ENCODE measurements at places on chromosomes 4 and X.

- no peak overlapping the region for H3K4me3 ChIP-seq
- peaks cover 50% of the 10 kb centered on the region for H3K27me3 ChIP-seq
- no peak for DNase-seq
- no peaks in the 10 kb centered on the region for H3K36me3 ChIP-seq
- peaks cover 3% of the 10 kb centered on the region for H3K4me1 ChIP-seq
- no peak overlapping the region for H3K27ac ChIP-seq
Observed at GRCh38 chr4:80010316-80010715, 62.7 kb downstream of the ANTXR2 start.

DNA sequence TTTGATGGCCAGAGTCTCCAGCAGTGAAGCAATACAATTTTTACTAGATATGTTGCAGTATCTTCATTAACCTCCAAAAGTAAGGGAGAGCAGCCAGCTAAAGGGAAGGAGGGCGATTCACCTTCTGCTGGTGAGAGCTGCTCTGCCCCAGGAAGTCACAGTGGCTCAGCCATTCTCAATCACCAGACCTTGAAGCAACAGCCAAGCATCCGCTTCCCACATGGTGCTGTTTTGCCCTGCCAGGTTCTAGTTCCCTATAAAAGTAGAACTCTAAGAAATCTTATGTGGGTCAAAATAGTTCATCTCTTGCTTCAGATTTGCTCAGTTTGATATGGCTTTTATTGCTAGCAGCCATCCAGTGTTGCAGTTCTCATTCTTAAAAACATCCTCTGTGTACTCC lies 166.8 kb downstream of the STIM2 start:
- no peaks in the 10 kb centered on the region for H3K36me3 ChIP-seq
- no peaks in the 10 kb centered on the region for H3K4me1 ChIP-seq
- H3K27ac ChIP-seq, result no peak overlapping the region

DNA sequence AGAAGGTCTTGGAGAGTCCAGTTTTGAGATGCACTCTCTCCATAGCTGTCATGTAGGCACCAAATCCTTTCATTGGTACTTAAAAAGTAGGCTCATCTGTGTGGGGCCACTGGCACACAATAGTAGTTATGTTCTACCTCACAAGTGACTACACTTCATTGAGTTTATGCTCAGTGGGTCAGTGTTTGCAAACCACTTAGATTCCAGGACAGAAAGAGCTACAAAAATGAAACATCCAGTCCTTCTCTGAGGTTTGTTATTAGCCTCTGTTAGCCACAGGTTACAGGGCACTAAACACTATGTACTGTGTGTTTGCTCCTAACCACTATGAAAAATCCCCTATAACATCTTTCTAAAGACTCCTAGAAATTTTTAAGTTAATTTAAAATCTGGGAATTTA lies 13.8 kb downstream of the RAB28 start:
- H3K4me1 ChIP-seq, result no peaks in the 10 kb centered on the region
- H3K27ac ChIP-seq, result no peak overlapping the region
- H3K4me3 ChIP-seq, result no peak overlapping the region
- no peak for DNase-seq

DNA sequence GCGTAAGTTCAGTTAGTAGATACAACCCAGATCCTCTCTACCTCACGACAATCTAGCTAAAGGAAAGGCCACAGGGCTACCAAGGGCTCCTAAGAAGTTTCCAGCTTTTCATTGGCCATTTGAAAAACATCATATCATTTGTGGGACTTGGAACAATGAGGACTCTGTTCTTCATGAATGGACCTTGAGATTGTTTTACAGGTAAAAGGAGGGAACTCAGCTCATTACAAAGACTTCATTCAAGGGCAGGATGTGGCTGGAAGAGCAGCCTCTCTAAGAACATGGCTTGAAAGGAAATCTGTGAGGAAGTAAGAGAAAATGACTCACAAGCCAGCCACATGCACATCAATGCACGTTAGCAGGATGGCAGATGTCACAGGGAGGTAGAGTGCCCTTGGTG lies 105.9 kb upstream of the SLC7A11 start:
- no peak for DNase-seq
- H3K36me3 ChIP-seq, result no peaks in the 10 kb centered on the region
- H3K4me3 ChIP-seq, result no peak overlapping the region
- peaks cover 3% of the 10 kb centered on the region for H3K27me3 ChIP-seq
- peaks cover 12% of the 10 kb centered on the region for H3K4me1 ChIP-seq

GRCh38 chr4:122434285-122434684 lies 22.2 kb downstream of the IL2 start:
- H3K4me3 ChIP-seq, result no peak overlapping the region
- DNase-seq, result no peak
- no peak overlapping the region for H3K27ac ChIP-seq
- no peaks in the 10 kb centered on the region for H3K36me3 ChIP-seq
- no peaks in the 10 kb centered on the region for H3K27me3 ChIP-seq

DNA sequence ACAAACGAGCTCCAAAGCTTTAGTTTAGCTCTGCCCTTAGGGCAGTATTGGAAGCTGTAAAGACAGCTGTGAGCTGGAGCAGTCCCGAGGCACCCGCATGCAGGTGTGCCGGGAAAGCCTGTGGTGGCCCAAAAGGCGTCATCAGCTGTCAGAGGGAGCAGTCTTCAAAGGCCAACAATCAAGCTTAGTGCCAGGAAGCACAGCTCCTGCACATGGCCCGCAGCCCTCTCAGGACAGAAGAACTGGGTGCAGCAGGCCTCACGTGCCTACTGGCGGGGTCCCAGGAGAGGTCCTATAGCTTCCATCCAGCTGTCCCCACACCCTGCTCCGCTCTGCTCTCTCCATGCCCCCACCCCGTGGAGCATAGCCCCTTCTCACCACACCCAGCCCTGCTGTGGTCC lies 92.2 kb upstream of the TRIM2 start:
- no peaks in the 10 kb centered on the region for H3K27me3 ChIP-seq
- no peak overlapping the region for H3K27ac ChIP-seq
- H3K4me3 ChIP-seq, result no peak overlapping the region
- no peaks in the 10 kb centered on the region for H3K36me3 ChIP-seq
- no peaks in the 10 kb centered on the region for H3K4me1 ChIP-seq

- no peaks in the 10 kb centered on the region for H3K36me3 ChIP-seq
- H3K4me3 ChIP-seq, result no peak overlapping the region
- H3K27me3 ChIP-seq, result peaks cover 4% of the 10 kb centered on the region
- H3K4me1 ChIP-seq, result no peaks in the 10 kb centered on the region
- H3K27ac ChIP-seq, result no peak overlapping the region
Observed at GRCh38 chr4:105119356-105119755, 27.3 kb upstream of the TET2 start.

DNA sequence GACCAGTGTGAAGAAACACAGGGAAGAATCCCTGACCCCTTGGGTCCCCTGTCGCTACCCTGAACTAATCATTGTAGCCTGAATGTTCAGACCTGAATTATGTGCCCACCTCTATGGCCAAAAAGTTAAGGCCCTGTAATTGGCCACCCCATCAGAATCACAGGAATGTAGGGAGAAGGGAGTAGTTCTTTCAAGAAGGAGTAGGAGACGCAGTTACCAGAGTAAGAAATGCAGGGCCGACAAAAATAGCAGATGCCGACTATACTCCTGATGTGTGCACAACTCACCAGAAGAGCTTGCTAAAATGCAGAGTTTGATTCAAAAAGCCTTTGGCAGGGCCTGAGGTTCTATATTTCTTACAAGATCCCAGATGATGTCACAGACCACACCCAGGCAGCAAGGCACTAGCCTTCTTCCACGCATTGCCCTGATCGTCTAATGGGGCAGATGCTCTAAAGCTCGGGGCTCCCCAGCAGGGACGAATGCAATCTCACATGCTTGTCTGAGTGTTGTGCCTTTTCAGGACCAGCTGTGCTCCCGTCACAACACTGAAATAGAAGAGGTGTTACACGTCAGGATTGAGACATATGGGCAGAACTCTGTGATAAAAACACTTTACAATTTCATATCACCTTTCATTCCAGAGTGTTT lies 161.0 kb upstream of the FAM241A start:
- no peak overlapping the region for H3K4me3 ChIP-seq
- no peak overlapping the region for H3K27ac ChIP-seq
- H3K36me3 ChIP-seq, result no peaks in the 10 kb centered on the region
- H3K27me3 ChIP-seq, result no peaks in the 10 kb centered on the region
- peak; percentile 49 for DNase-seq

GRCh38 chr4:108166441-108167315 lies 2.1 kb downstream of the LEF1 start:
- H3K27me3 ChIP-seq, result peaks cover 97% of the 10 kb centered on the region
- peaks cover 8% of the 10 kb centered on the region for H3K4me1 ChIP-seq
- peak; percentile 90 for DNase-seq

GRCh38 chrX:135625995-135626394 lies 87.4 kb upstream of the CT45A1 start:
- no peaks in the 10 kb centered on the region for H3K27me3 ChIP-seq
- DNase-seq, result peak; percentile 41
- no peak overlapping the region for H3K4me3 ChIP-seq
- no peaks in the 10 kb centered on the region for H3K4me1 ChIP-seq
- no peak overlapping the region for H3K27ac ChIP-seq
- H3K36me3 ChIP-seq, result no peaks in the 10 kb centered on the region

- H3K27me3 ChIP-seq, result no peaks in the 10 kb centered on the region
- no peak overlapping the region for H3K27ac ChIP-seq
- DNase-seq, result no peak
- peaks cover 7% of the 10 kb centered on the region for H3K4me1 ChIP-seq
Observed at GRCh38 chr4:94856030-94856429, 98.3 kb downstream of the BMPR1B start.

GRCh38 chrX:154834562-154834961 lies at the start of gene SMIM9:
Gene SMIM9 (minus strand): TSS chrX:154834662. CDS start chrX:154830856, 3,806 bp downstream.
- no peak within 1 kb of the TSS for H3K27ac ChIP-seq
- no peak for DNase-seq
- no peaks in the 10 kb centered on the region for H3K4me1 ChIP-seq
- no peaks in the 10 kb centered on the region for H3K27me3 ChIP-seq

GRCh38 chrX:106980952-106981626 lies 18.9 kb downstream of the MORC4 start:
- no peaks in the 10 kb centered on the region for H3K36me3 ChIP-seq
- no peaks in the 10 kb centered on the region for H3K27me3 ChIP-seq
- no peak for DNase-seq
- H3K27ac ChIP-seq, result no peak overlapping the region
- no peak overlapping the region for H3K4me3 ChIP-seq

DNA sequence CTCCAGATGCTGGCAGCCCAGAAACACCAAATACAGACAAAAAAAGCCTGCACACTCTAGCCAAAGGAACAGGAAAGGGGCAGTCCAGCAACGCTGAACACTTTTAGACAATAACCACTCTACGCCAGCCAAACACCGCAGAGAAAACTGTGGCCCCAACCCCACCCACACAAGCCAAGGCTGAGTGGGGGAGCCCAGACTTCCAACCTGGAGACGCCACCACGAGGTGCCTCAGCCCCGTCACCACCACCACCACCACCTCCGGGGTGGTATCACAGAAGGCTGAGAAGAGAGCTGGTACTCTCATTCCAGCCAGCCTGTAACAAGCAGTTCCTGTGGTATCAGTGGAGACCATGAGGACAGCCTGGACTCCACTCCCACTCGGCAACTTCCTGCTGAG lies 22.8 kb downstream of the MEPE start:
- no peak overlapping the region for H3K27ac ChIP-seq
- peaks cover 2% of the 10 kb centered on the region for H3K4me1 ChIP-seq
- DNase-seq, result no peak
- no peaks in the 10 kb centered on the region for H3K36me3 ChIP-seq
- no peak overlapping the region for H3K4me3 ChIP-seq

- no peaks in the 10 kb centered on the region for H3K27me3 ChIP-seq
- H3K27ac ChIP-seq, result no peak overlapping the region
- no peak for DNase-seq
- no peak overlapping the region for H3K4me3 ChIP-seq
- no peaks in the 10 kb centered on the region for H3K36me3 ChIP-seq
- peaks cover 6% of the 10 kb centered on the region for H3K4me1 ChIP-seq
Observed at GRCh38 chr4:174141876-174142275, 141.6 kb downstream of the FBXO8 start.

GRCh38 chr4:61984260-61984909 lies 784.3 kb downstream of the ADGRL3 start:
- no peaks in the 10 kb centered on the region for H3K27me3 ChIP-seq
- H3K36me3 ChIP-seq, result no peaks in the 10 kb centered on the region
- no peaks in the 10 kb centered on the region for H3K4me1 ChIP-seq
- H3K4me3 ChIP-seq, result no peak overlapping the region
- H3K27ac ChIP-seq, result no peak overlapping the region
- DNase-seq, result peak; percentile 53

DNA sequence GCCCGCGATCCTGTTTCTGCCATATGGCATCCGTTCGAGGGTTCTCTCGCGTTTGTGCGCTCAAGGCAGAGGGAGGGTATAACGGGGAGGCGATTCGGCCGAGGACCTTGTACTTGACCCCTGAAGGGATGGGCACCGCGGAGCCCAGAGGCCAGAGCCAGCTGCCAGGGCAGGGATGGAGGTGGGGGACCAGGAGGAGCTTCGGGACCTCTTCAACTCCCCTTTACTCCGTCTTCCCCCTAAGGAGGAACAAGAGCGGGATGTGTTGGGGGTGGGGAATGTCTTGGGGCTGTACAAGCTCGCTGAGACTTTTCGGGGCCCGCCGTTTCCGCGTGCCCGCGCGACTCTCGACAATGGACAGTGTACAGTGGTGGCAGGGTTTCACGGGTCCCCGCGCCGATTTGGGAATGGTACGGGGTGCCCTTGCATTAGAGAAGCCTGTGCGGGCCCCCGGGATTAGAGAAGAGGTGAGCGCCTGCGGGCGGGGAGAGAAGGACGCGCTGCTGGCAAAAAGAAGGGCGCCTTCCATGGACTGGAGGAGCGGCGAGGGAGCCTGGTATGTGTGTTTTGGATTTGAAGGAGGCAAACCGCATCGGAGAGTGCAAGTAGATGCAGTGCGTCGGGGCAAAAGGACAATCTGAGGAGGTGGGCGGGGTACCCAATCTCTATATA lies 760 bp downstream of the UGT8 start:
- DNase-seq, result peak; percentile 82
- peaks cover 26% of the 10 kb centered on the region for H3K27me3 ChIP-seq
- H3K36me3 ChIP-seq, result no peaks in the 10 kb centered on the region
- peak overlapping the region; percentile 88 for H3K4me3 ChIP-seq

DNA sequence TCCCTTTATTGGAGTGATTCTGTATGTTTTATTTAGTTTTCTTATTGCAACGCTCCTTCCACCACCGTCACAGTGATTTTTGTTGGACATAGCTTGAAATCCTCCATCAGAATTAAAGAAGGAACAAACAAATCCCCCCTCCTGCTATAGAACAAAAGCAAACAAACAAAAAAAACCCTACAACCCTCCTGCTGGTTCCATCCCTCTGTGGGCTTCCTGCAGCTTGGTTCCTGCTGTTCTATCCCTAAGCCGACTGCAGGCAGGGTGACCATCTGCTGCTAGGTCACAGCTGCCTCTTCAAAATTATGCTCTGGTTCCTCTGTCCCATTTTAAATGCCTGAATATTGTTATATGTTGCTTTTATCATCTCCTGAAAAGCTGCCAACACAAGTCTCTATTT lies 116.8 kb upstream of the AGA start:
- H3K4me3 ChIP-seq, result no peak overlapping the region
- no peaks in the 10 kb centered on the region for H3K36me3 ChIP-seq
- H3K27me3 ChIP-seq, result no peaks in the 10 kb centered on the region

DNA sequence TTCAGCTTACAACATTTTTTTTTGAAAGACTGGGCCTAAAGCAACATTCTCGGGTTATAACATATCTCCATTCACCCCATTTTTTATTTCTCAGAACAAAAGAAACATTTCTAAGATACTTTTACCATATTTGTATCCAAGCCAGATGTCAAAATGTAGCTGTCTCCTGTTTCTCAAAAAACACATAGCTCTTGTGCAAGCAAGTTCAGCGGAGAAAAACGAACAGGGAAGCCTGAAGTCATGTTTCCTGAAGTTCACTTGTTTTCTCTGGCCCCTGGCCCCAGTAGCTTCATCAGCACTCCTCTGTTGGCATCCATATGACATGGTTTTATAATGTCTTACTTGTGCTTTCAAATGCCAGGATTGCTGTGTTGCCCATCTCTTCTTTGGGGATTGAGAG lies 218.2 kb downstream of the BANK1 start:
- no peak overlapping the region for H3K4me3 ChIP-seq
- no peaks in the 10 kb centered on the region for H3K36me3 ChIP-seq
- DNase-seq, result no peak
- no peaks in the 10 kb centered on the region for H3K27me3 ChIP-seq
- H3K4me1 ChIP-seq, result no peaks in the 10 kb centered on the region

Measured in endodermal cell (in vitro differentiated cells).